Keratinocyte (primary cell): ENCODE measurements at places on chromosomes 12 and 14.

- DNase-seq: no peak
Measured at GRCh38 chr14:101535701-101536207, 25.5 kb upstream of the DIO3 start.

DNA sequence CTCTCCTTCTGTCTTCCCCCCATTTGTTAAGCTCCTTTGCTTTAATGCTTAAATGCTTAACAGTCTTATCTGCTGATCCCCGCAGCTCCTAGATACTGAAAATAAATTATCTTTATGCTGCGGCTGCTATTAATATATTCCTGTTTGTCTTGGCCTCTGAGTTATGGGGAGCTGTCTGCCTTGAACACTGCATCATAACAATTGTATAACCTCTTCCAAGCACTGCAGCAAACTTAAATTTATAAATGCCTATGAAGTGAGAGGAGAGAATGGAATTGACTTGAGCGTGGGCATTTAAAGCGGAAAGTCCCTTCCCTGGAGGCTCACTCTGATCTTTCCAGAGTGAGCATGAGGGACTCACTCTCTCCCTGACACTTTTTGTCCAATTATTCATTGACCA, 23.1 kb upstream of the DCP1B start:
- no peak for DNase-seq

GRCh38 chr14:61720294-61720661, 25.0 kb downstream of the HIF1A start:
- DNase-seq: no peak

GRCh38 chr14:100910888-100911664, 7.6 kb upstream of the RTL1 start:
- DNase-seq: no peak

DNA sequence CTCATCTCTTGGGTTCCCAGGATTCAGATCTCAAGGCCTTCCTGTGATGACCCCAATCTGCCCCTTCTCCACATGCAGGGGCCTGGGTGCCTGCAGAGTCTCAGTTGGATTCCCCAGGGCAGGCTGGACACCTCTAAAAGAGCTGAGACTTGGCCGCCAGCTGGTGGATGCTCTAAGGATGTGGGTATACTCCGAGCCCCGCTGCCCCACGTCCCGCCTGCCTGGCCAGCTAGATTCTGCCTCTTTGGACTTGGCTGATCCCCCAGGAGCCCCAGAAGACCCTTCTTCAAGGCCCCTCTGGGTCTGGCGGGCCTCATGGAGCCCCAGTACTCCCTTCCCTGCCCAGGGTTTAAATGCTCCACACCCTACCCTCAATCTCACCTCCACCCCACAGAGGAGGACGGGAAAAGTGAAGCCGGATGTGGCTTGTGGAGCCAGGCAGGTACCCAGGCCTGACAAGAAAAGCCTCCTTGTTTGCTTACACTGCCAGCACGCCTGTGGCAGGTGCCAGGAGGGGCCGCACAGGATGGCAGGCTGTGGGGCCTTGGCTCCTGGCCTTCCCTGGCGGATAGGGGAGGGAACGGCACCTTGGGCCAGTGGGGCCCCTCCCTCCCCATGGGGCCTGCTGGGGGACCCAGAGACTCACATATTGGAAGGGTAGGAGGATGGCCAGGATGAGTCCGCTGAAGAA, 15.1 kb downstream of the FAIM2 start:
- DNase-seq: no peak

DNA sequence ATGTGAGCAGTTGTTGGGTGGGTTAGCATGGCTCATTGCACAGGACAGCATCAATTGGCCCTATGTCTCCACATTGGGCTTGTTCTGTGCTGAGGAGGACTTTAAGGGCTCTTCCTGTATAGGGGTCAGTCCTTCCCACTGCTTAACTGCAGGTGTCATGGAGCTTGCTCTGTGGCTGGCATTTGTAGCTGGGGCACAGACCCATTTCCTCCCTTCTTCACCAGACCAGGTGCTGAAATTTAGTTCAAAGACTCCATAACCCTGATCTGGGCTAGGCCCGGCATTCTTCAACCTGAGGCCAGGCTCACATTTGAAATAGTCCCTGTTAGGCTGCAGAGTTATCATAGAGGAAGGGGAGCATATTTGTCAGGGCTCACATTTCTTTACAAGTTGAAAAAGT, 12.8 kb downstream of the CHST11 start:
- no peak for DNase-seq

- DNase-seq: no peak
Measured at GRCh38 chr14:31439561-31439960, 17.7 kb downstream of the DTD2 start.

- DNase-seq: no peak
Measured at GRCh38 chr14:68760761-68761160, 32.1 kb downstream of the ZFP36L1 start.

DNA sequence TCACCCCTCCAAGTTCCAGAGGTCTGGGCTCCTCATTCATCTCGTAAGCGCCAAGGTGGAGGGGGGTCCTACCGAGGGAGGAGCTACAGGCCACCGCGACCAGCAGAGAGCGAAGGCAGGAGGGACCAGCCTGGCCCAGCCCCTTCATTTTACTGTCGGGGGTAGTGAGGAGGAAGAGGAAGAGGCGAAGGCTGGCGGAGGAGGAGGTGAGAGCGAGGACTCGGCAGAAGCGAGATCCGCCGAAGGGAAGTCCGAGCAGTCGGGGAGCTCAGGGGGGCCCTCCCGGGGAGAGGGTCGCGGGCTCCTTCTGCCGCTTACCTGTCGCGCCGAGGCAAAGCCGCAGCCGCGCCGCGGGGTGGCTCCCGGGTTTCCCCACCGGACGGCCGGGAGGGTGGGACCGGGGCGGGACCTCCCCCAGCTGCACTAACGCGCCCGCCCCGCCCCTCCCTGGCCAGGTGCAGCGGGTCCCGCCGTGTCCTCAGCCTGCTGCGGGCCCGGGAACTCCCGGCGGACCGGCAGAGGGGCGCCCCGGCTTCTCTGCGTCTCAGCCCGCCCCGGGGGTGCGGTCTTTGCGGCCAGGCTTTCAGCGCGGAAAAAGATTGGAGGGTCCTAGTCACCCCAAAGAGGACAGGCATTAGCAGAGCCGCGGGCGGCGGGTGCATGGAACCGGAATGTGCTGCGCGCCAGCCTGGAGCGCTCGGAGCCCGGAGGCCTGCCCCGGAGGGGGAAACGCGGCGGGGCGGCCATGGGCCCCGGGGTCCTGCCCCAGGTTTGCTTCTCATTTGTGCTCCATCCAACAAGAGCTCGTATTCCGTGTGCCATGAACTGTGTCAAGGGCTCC, at the start of gene GALNT6:
TSS of gene GALNT6 (minus strand) at position 124 of the 841 bp plus-strand sequence. CDS start 11,625 bp downstream, outside the sequence.
- no peak for DNase-seq

GRCh38 chr12:47422611-47423010, 283.2 kb downstream of the RPAP3 start:
- DNase-seq: no peak

- DNase-seq: peak; percentile 1
Measured at GRCh38 chr12:81450920-81451739, 308.0 kb downstream of the PPFIA2 start.

- DNase-seq: no peak
Measured at GRCh38 chr12:54439521-54440255, 20.6 kb upstream of the ITGA5 start.

GRCh38 chr14:74685921-74686678, 26.8 kb downstream of the AREL1 start:
- DNase-seq: no peak

- no peak for DNase-seq
Measured at GRCh38 chr14:67990576-67990975, 171.0 kb downstream of the RAD51B start.

- no peak for DNase-seq
Measured at GRCh38 chr12:92138144-92138543, 7.5 kb downstream of the BTG1 start.

DNA sequence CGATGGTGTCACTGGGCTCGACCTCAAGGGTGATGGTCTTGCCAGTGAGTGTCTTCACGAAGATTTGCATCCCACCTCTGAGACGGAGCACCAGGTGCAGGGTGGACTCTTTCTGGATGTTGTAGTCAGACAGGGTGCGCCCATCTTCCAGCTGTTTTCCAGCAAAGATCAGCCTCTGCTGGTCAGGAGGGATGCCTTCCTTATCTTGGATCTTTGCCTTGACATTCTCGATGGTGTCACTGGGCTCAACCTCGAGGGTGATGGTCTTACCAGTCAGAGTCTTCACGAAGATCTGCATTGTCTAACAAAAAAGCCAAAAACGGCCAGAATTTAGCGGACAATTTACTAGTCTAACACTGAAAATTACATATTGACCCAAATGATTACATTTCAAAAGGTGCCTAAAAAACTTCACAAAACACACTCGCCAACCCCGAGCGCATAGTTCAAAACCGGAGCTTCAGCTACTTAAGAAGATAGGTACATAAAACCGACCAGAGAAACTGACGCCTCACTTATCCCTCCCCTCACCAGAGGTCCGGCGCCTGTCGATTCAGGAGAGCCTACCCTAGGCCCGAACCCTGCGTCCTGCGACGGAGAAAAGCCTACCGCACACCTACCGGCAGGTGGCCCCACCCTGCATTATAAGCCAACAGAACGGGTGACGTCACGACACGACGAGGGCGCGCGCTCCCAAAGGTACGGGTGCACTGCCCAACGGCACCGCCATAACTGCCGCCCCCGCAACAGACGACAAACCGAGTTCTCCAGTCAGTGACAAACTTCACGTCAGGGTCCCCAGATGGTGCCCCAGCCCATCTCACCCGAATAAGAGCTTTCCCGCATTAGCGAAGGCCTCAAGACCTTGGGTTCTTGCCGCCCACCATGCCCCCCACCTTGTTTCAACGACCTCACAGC, 717 bp downstream of the UBC start:
- no peak for DNase-seq

GRCh38 chr12:6981152-6982052, 10.7 kb downstream of the EMG1 start:
- DNase-seq: no peak

DNA sequence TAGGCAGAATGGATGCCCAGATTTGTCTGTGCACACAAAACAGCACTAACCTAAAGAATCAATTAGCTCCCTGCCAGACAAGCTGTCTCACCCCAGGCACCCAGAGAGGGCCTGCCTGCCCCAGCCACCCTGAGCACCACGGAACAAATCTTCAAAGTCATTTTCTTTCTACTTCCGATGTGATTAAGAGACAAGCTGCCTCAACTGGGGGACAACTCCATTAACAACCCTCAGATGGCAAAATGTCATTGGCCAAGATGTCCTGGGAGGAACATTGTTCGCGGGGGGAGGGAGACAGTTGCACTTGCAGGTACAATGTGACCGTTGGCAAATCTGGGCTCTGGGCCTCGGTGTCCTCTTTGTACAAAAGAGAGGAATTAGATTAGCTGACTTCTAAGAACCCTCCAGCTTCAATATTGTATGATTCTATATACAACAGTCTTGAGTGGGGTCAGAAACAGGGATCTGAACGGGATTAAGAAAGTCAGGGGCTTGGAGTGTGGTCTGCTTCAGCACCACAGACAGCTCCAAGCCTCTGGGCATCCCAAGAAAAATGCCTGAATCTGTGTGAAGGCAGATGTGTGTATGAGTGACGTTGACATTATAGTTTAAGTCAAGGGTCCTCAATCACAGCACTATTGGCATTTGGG, 42.8 kb upstream of the CMKLR1 start:
- no peak for DNase-seq

DNA sequence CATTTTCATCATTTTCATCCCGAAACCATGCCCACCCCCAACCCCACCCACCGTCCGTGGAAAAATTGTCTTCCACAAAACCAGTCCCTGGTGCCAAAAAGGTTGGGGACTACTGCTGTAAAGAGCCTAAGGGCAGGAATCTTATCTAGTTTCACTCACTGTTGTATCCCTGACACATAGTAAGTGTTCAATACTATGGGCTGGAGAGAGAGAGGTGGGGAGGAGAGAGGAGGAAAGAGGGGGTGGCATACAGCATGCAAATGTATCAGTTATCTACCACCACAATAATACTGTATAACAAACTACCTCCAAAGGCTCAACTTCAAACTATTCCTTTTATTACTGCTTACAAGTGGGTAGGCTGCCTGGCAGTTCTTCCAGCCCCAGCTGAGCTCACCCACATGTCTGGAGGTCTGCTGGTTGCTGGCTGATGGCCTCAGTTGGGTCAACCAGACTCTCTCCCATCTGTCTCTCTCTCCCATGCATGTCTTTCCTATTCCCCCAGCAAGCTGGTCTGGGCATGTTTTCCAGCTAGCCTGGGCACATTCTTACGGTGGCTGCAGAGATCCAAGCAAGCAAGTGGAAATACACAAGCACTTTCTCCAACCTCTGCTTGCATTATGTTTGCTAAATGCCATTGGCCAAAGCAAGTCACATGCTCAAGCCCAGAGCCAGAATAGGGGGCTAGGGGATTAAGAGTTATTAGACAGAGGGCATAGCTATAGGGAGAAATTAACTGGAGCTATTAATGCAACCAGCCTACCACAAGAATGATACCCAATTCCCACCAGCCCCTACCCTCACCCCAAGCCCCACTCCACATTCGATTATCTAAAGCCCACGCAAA, 31.6 kb upstream of the FICD start:
- DNase-seq: peak; percentile 75

GRCh38 chr14:75223664-75224154, 47.3 kb upstream of the TMED10 start:
- DNase-seq: no peak

DNA sequence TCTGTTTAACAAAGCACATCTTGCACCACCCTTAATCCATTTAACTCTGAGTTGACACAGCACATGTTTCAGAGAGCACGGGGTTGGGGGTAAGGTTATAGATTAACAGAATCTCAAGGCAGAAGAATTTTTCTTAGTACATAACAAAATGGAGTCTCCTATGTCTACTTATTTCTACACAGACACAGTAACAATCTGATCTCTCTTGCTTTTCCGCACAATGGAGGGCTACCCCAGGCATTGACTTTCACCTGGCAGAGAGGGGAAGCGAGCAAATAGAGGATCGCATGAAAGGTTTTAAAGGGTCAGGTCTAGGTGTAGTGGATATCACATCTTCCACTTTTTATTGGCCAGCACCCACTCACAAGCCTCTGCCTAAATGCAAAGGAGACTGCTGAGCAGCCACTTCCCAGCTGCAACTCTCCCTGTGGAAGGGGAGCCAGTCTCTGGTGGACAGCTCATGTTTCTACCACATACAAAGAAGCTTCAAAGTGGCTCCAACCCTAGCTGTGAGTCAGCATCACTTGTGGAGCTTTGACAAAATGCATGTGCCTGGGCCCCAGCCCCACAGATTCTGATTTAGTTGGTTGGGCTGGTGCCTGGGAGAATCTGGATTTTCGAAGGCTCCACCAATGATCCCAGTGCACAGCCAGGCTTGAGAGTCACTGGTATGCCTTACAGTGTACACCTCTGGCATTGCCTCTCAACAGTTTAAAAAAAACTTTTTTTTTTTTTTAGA, 7.2 kb upstream of the FNTB start:
- DNase-seq: no peak

DNA sequence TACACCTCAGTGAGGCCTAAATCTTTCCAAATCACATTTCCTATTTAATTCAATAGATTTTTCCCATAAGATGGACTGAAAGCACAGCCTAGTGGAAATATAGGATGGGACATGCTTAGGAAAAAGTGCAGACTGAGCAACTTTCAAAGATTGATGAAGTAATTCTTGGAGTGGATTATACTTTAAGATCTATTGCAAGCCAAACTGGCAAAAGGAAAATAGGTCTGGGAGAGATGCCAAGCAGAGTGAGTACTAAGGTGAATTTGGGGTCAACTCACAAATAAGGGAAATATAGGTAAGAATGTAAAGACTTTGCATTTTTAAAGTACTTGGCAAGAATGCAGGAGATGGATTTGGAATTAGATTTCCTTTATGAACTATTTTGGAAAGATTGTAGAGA, 170.2 kb upstream of the FOXG1 start:
- no peak for DNase-seq

- DNase-seq: no peak
Measured at GRCh38 chr14:91582761-91583160, 72.7 kb upstream of the PPP4R3A start.

GRCh38 chr12:116373572-116374206, 96.2 kb upstream of the MED13L start:
- no peak for DNase-seq
